ENCODE measurements at places on chromosomes 2 and 18.

GRCh38 chr2:161961061-161961460 lies 113.0 kb downstream of the DPP4 start:
- no peak for DNase-seq

DNA sequence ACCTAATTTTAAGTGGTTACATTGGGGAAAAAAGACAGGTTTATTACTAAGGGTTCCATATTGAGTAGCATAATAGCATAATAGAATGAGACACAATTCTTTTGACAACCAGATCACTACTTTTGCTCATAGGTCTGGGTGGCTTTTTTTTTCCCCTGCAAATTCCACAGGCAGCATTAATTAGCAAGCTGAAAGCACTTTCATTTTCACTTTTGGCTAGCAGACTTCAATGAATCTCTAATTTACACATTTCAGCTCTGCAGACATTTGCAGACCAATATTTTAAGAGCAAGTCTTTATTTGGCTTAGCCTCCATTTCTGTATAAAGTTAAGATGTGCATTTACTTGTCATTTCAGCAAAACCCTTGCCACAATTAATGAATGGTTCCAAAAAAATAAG lies 185.5 kb downstream of the NOL4 start:
- no peak for DNase-seq

DNA sequence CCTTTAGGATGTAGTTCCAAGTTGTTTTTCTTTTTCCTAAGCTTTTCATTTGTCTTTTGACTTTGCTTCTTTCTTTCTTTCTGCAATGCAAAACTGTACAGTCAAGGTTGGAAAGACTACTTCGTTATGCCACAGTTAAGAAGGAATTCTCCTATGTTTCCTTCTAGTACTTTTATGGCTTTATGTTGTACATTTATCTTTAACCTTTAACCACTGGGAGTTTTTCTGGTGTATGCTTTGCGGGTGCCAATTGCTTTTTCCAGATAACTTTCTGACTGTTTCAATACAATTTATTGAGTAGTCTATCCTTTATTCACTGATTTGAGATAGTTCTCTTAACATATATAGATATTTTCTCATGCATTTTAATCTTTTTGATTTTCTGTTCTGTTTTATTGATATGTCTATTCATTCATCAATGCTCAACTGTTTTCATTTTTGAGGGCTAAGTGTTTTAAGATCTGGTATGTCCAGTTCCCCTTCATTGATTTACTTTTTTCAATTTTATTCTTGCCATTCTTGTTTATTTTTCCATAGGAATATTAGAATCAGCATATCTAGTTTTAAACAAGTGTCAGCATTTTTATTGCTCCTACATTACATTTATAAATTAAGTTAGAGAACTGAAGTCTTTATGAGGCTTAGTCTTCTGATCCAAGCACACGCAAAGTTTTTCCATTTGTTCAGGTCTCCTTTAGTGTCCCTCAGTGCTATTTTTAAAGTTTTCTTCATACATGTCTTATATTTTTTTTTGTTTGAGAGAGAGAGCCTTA lies 49.9 kb upstream of the COX7A2L start:
- DNase-seq = no peak

GRCh38 chr2:85901155-85901554 lies 12.4 kb upstream of the ST3GAL5 start:
- no peak for DNase-seq

DNA sequence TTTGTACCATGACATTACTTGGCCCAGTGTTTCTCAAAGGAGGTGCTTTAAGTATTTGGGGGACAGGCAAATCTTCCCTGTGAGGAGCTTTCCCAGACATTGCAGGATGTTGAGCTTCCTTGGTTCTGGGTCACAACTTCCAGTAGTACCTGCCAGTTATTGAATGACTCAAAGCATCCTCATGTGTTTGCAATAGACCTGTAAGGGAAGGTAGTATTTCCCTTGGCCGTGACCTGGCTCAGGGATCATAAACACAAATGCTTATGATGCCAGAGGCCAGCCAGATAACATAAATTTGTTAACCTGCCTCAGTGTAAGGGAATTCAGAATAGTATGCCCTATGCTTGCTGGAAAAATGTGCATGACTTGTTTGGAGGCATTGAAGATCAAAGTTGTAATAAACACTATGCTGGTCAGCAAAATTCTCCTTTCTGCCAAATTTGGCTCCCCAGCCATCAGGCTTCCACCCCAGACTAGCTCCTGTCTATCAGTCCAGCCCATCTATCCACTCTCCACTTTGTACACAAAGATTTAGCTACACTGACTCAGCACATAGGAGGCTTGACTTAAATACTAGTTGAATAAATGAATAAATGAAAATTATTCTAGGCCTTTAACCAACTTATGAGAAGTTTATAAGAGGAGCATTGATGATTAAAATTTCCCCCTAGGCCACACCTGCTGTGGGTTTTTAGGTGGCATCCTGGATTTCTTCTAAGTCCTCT lies 102.0 kb upstream of the EFEMP1 start:
- DNase-seq = no peak

- DNase-seq = no peak
These were observed 44.5 kb downstream of the EML6 start for GRCh38 chr2:54767921-54768320.

- DNase-seq = no peak
These were observed 508.9 kb upstream of the MYT1L start for GRCh38 chr2:2839782-2840531.

DNA sequence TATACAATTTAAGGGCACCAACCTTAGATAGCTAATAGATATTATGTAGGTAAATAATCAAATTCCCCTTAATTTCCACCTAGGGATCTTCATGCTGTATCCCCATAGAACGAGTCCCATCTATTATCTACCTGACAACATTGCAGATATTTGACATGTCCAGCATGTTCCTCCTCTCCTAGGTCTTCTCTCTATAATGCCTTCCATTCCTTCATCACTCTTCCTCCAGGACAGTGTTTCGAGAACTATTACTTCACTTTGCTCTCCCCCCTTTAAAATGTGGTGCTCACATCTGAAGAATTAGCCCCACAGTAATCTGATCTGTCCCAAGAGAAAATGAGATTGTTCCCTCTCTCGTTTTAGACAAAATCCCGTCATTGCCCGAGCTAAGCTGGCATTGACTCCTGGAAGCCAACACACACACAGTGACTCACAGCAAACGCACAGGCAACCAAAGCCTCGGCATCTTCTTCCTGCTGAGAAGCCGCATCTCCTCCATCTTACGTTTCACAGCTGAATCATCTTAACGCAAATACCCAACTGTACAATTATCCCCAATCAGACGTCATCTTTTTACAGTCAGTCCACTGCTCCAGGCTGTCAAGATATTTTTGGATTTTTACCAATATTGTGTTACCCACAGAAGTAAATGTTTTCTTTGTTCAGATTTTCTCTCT lies 162.9 kb upstream of the AGAP1 start:
- DNase-seq = no peak

DNA sequence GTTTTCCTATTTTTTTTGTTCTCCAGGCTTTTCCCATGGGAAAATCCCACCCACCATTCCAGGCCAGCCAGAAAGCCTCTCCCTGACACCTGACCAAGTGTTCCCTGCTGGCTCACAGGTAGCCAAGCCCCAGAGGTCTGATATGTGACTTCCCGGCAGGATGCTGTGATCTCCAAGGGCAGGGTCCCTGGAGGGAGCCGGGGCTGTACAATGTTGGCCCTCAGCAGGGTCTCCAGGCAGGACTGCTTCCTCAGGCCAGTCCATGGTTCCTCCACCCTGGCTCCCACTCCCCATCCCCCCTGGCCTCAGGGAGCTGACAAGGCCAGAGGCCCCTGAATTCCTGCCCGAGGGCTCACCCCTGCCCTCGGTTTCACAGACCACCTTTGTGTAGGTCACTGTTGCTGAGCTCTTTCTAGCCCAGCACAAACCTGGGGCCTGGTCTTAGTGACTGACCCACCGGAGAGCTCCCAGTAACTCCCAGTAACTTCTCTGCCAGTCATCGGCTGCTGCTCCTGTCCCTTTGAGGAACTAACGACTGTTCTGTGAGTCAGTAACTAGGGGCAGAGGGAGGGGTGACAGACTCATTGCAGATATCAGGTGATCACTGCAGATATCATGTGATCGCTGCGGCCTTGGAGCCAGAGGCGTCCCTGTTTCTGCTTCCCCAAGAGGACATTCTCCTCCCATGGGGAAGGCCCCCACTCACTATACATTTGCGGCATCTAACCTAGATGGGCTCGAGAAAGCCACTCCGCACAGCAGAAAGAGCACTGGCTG lies 38.7 kb downstream of the SDC1 start:
- DNase-seq = no peak

- DNase-seq = no peak
These were observed 1.4 kb upstream of the UCN start for GRCh38 chr2:27309651-27310050.

- DNase-seq = no peak
These were observed 114.7 kb downstream of the SH3BP4 start for GRCh38 chr2:235066490-235066889.

DNA sequence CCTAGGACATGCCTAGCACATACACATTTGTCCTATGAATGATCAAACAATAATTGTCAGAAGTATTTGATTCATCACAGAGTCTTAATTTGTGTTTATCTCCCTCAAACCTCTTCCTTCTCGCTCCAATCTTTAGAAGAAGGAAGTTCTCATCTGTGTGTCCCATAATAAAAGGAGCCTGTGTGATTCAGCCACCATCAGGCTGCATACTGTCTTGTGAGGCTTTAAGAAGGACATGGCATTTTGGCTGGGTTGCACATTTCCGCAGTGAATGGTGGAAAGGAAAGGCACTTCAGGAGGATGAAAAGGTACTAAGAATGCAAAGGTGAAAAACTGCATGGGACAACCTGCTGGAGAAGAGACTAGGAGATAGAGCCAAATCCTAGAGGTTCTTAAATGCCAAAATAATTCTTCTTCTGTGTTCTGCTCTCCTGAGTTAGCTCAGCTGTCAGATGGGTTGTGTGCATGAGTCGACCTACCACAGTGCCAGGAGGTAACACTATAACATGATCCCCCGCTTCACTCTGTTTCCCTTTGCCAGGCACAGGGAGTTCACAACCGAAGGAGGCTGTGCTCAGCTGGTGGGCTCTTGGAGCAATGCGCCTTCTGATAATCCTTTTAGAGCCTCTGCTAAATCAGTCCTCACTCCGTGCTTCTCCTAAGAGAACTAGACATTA lies 120.1 kb downstream of the IRS1 start:
- DNase-seq = no peak

DNA sequence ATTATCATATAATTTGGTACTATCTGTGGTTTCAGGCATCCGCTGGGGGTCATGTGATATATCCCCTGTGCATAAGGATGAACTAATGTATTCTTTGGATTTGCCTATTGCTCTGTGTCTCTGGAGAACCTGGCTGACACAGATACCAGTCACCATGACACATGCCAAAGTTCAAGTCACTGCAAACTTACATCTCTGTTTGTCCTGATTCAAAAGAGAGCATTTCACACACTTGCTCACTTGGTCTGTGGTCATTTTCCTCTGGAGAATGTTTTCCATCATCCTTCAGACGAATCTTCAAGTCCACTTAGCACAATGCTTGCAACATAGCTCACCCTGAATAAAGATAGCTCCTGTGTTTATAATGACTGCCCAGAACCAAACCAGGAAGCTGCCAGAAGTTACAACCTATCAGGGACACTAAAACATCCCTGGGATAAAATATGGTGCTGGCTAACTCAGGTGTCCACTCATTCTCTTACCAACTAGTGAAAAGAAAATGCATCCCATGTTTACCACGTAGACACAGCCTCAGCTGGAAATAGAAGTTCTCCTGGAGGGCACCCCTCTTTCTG lies 18.1 kb downstream of the SULT1C3 start:
- DNase-seq = no peak

- DNase-seq = no peak
These were observed 123.3 kb upstream of the SH3BP4 start for GRCh38 chr2:234828382-234829073.

DNA sequence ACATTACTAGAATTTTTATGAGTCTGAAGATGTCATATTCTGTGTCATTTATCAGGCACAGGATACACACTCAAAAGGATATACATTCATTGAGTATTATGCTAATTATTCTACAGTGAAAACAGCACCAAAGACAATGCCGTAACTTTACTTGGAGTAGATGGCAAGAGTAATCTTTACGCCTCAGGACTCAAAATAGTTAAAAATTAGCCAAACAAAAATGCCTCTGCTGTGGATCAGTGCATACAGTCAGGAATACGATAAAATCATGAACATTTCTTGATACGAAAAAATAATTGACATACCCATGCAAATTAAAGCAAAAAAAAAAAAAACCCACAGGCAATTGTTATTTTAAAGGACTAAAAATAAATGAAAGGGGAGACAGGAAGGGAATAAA lies 129.7 kb downstream of the NETO1 start:
- DNase-seq = no peak

DNA sequence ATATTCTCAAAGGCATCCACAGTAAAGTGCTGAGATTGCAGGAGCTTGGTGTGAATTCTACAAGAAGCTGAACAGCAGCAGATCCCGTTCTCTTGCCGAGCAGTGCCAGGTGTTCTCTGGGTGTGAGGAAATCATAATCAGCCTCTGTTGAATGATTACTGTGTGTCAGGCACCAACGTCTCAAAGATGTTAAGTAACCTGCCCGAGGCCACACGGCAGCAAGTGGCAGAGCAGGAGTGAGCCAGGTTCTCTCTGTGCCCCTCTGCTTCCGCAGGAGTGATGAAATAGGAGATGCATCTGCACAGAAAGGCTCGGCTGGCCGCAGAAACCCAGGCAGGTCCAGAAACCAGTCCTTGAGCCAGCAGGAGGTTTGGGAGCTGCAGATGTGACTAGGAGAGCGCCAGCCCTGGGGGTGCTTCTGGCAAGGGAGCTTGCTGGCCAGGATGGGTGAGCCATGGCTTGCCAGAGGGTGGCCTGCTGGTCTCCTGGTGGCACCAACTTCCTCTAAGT lies 68.4 kb downstream of the COPS7B start:
- no peak for DNase-seq

DNA sequence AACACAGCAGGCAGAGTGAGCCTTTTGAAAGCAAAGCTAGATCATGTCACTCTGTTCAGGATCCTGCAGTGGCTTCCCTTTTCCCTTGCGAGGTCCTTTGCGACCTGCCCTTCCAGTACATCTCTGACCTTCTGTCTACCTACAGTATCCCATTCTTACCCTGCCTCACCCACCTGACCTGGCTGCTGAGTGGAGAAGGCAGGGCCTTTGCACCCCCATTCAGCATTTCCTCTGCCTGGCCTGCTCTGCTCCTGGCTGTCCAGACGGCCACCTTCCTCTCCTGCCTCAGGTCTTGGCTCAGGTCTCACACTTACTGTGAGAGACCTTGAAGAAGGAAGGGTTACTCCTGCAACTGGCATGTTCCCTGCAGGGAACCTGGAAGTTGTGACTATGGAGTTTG lies 77.4 kb downstream of the MAPRE2 start:
- DNase-seq = no peak

Measured in stimulated activated naive CD8-positive, alpha-beta T cell treated with anti-CD3 and anti-CD28 coated beads, Interleukin-15, Interleukin-2, amounts not matched to agents 100 U/mL and 50 U/mL, for 24 hours (primary cell).